ENCODE measurements at places on chromosomes 7 and 10. TPM values are rescaled to one million over a fixed set of nuclear protein-coding genes. Genes with fewer than 3 reads are reported as not detected.

SLC26A5 gene
- total RNA-seq, result not detected

CASD1 gene
- total RNA-seq, result 19.4 TPM

DNA sequence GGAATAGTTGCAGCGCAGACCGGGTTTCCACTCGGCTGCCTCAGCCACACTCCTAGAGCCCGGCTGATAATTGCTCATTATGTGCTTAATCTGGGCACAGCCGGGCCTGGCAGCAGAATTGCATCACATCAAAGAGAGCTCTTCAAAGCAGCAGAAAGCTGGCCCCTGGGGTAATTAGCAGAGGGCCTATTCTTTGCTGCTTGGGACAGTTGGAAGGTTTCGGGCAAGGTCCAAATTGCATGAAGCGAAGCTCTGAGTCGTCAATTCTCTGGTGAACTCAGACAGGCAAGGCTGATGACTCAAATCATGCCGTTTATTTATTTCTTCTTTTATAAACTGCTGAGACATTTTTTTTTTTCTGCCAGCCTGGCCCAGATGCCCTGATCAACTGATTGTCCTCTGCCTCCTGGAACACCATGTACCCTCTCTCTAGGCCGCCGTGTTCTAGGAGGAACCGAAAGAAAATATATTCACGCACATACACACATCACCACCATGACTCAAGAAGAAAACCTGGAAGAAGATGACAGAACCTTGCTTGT, 242.2 kb downstream of the RAB11FIP2 start:
- no peak for DNase-seq

GRCh38 chr7:25562673-25563182, 334.4 kb upstream of the NPVF start:
- no peak for DNase-seq

DNA sequence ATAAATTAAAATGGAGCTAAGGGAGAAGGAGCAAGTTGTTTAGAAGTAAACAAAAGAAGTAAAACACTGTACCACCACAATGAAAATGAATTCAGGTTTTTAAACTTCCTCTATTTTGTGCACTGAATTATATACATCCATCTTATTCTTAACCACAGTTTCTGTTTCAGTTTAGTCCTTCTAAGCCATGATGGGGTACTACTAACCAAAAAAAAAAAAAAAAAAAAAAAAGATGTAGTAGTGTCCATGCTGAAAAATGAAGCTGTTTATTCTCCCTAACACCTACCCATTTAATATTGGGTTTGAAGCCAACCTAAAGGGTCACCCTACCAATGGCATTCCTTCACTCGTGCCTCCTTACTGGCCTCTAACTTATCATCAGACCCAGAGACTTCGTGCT, 3.4 kb upstream of the BMPR1A start:
- no peak for DNase-seq

DNA sequence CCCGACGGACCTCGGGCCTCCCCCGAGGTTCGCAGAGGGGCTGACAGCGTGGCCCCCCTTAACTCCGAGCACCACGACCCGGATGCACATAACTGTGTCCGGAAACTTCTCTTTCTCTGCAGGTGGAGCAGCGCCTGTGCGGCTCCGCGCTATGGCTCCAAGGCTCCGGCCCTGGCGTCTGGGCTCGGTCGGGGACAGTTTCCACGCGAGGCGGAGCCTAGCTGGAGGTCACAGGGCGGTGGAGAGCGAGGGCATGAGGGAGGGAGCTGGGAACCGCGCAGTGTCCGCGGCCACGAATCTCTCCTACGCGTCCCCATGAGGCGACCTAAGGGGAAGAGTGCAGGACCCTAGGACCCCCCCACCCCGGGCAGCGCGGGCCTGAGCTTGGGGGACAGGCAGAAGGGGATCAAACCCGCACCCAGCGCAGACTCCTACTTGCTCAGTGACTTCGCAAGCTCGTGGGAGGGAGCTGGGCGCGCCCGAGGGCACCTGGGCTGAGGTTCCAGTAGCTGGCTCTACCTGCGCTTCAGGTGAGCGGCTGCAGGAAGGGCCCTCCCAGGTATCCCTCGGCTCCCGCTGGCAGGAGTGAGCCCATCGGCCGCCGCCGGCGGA, 8.6 kb upstream of the MNX1 start:
- DNase-seq, result peak; percentile 66

- no peak for DNase-seq
These were observed 38.3 kb upstream of the TOMM7 start for GRCh38 chr7:22860784-22861482.

DNA sequence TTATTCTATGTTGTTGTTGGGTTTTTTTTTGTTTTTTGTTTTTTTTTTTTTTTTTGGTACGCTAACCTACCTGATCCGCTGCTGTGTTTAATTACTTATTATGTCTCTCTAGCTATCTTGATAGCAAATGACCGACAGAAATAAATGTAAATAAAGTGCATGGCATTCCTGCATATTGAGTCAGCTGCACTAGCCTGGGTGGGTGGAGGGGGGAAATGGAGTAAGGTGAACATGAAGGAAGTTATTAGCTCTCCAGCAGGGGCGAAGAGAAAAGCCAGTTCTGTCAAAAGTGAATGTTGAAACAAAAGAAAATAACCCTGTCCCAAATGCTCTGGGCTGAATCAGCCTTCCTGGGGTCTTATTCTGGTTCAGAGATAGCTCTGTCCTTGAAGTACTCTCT, 210.7 kb upstream of the MDFIC start:
- DNase-seq, result no peak

DNA sequence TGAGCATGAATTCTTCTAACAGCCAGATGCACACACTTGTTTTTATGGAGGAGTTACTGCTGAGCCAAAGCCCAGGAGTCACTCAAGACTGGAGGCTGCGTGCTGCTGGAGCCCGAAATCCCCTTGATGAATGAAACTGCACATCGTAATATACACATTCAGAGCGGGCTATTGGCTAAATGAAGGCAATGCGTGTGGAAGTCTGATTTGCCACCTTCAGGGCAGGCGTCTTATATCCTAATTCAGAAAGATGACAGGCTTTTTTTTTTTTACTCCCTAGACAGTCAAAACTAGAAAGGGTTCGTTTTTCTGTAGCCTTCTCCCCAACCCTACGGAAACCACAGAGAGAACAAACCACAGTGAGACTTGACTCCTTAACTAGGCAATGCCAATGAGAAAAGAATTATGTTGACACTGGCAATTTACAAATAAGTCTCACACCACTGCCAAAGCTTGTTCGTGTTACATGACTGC, 227.2 kb upstream of the KLF14 start:
- DNase-seq, result peak; percentile 77

- no peak for DNase-seq
These were observed 37.7 kb downstream of the COA1 start for GRCh38 chr7:43691611-43692010.

DNA sequence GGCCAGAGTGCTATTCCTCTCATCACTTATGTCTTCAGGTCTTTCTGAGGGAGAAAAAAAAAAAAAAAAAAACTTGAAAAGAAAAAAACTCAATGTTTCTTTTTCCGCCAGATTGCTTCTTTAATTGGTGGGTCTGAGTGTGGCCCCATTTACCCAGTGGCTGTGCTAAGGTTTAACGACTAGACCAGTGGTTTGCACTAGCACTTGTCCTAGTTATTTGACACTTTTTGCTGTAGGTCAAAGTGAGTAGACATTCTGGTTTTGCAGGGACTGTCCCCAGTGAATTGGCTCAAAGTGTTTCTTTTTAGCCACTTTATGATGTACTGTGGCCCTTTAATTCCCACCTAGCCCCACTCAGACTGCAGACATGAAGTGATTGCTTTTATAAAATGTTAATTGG, 273.3 kb downstream of the PTEN start:
- DNase-seq, result no peak

Data from osteoblast (primary cell).